ENCODE measurements at places on chromosomes 16 and 17. TPM values are rescaled to one million over a fixed set of nuclear protein-coding genes. Genes with fewer than 3 reads are reported as not detected.

- no peak overlapping the region for H3K27ac ChIP-seq
- H3K4me1 ChIP-seq = peaks cover 4% of the 10 kb centered on the region
- no peaks in the 10 kb centered on the region for H3K36me3 ChIP-seq
- no peak for DNase-seq
- no peak overlapping the region for H3K4me3 ChIP-seq
- no peaks in the 10 kb centered on the region for H3K27me3 ChIP-seq
Measured at GRCh38 chr16:57619133-57619605, 9.3 kb upstream of the ADGRG1 start.

GRCh38 chr16:54460263-54460860 lies 173.8 kb upstream of the IRX3 start:
- no peaks in the 10 kb centered on the region for H3K27me3 ChIP-seq
- no peak overlapping the region for H3K4me3 ChIP-seq
- H3K27ac ChIP-seq = no peak overlapping the region
- DNase-seq = no peak

DNA sequence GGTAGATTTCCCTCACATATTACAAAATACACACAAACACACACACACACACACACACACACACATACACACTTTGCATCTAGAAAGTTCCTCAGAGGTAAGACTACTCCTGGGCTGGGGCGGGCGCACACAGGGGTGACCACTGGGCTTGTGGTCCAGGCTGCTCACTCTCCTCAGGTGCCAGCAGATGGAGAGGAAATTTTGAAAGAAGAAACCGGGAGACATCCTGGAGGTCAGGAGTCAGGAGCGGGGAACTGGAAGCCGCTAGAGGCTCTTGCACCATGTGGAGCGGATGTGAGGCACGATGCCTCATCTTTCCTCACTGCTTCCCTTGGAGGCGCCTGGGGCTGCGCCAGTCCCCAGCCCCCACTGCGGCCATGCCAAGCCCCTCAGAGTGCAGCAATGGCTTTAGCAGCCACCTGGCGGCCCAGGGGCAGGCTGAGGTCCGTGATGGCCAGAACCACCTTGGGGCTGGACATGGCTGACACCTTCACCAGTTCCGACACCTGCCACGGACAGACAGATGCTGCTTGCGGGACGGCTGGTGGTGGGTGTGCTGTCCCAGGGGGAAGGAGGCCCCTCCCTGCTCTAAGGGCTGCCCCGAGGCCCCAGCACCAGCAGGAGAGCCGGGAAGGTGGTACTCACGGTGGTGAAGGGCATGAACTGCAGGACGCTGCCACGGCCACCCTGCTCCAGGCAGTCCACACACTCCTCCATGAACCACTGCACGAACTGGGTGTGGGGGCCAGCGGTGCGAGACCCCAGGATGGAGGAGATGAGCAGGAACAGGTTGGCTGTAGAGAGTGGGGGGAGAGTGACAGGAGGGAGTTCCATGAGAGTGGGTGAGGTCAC lies 4.1 kb downstream of the CSF3 start:
- no peaks in the 10 kb centered on the region for H3K36me3 ChIP-seq
- peak overlapping the region; percentile 51 for H3K27ac ChIP-seq
- no peaks in the 10 kb centered on the region for H3K27me3 ChIP-seq
- H3K4me3 ChIP-seq = no peak overlapping the region
- H3K4me1 ChIP-seq = peaks cover 23% of the 10 kb centered on the region

DNA sequence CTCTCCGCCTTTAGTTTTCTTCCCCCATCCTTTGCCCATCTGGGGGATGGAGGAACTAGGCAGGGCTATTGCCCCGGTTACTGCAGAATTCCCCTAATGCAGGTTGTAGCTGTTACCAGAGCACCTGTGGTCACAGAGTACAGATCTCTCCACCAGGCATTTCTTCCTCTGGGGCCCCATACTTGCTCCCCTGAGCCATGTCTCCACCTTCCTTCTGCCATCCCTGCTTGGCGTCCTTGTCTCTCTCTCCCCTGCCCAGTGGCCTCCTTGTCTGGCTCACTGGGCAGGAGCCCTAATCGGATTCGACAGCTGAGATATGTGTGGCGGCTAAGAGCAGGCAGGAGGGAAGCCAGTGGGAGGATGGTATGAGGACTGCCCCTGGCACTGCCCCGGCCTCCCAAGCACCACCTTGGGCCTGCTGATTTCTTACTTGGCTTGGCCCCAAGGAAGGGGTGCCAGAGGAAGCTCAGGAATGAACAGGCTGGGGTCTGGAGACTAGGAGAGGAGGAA lies 2.0 kb downstream of the RARA start:
- no peaks in the 10 kb centered on the region for H3K27me3 ChIP-seq
- peaks cover 36% of the 10 kb centered on the region for H3K4me1 ChIP-seq
- no peak overlapping the region for H3K27ac ChIP-seq
- DNase-seq = peak; percentile 9
- no peaks in the 10 kb centered on the region for H3K36me3 ChIP-seq
- no peak overlapping the region for H3K4me3 ChIP-seq

GRCh38 chr17:66431910-66432309 lies 129.5 kb downstream of the PRKCA start:
- H3K4me1 ChIP-seq = peaks cover 15% of the 10 kb centered on the region
- peak overlapping the region; percentile 53 for H3K27ac ChIP-seq
- DNase-seq = peak; percentile 46
- H3K4me3 ChIP-seq = no peak overlapping the region

DBNDD1 gene
- total RNA-seq = 2.7 TPM

CFAP97D1 gene
- not detected for total RNA-seq

FOXL1 gene
- total RNA-seq = 0.10 TPM

All from ovary (tissue), 10 donors.